ENCODE measurements at places on chromosomes 3 and 15.
A peak's percentile ranks its signal among the peaks of the same experiment; 100 is the strongest.

DNA sequence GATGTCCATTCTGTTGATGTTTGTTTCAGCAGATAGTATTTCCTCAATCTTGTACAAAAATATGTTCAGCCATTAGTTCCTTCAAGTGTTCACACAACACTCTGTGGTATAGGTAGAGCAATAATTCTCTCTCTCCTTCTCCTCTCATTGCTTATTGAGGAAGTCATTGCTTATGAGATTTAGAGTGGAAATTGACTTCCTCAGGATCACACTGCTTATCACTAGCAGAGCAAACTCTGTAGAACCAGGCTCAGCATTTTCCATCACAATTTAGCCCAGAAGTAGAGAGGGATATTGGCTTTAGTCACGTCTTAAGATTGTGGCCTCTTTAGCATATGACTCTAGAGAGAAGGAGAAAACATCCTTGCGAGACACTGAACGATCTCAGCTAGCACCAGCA is 31.2 kb downstream of the RAB11A start:
- DNase-seq, result no peak

- DNase-seq, result no peak
Observed at GRCh38 chr15:68687136-68687735, 108.4 kb downstream of the CORO2B start.

GRCh38 chr15:29815000-29815710 is 7.1 kb downstream of the TJP1 start:
- DNase-seq, result no peak

GRCh38 chr3:122892118-122892960 is 97.5 kb downstream of the SLC49A4 start:
- DNase-seq, result no peak

- DNase-seq, result no peak
Observed at GRCh38 chr3:71010726-71011455, 572.6 kb downstream of the FOXP1 start.

DNA sequence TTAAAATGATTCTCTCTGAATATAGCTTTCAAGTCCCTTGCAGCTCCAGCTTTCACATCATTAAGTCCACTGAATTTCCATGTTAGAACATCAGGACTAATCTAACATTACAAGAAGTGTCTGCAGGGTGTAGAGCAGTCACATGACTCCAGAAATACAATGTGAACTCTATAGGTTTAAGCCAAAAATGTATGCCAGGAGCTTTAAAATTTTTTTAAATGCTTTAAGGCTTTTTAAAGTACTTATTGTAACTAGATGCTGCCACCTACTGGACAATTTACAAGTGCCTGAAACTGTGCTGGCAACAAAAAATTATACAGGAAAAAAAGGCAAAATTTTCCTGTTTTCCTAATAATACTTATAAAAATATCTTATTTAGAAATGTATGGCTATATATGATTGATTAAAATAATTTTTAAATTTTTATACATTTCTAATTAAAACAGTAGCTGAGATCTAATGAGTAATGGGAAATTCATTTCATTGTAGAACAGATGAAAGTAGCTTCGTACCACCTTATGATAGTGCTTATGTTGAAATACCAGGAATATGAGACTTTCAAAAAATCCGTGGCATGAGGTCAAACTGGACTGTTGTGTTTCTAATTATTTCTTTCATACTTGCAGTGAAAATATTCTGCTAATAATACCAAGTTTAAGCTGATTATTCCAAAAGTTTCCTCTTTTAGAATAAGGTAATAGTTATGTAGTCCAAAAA is 25.7 kb downstream of the FSIP1 start:
- DNase-seq, result peak; percentile 48

DNA sequence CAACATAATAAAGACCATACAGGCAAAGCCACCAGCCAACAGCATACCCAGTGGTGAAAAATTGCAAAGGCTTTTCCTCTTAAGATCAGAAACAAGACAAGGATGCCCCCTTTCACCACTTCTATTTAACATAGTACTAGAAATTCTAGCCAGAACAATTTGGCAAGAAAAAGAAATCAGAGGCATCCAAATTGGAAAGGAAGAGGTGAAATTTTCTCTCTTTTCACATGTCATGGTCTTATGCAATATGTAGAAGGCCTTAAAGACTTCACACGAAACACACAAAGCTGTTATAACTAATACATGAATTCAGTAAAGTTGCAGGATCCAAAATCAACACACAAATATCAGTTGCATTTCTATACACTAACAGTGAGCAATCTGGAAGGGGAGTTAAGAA is 120.2 kb downstream of the APBA2 start:
- DNase-seq, result no peak

GRCh38 chr15:52361494-52361893 is 65.9 kb upstream of the MYO5C start:
- no peak for DNase-seq

GRCh38 chr15:75836959-75837334 is 6.3 kb upstream of the UBE2Q2 start:
- peak; percentile 61 for DNase-seq

GRCh38 chr3:38588371-38588971 is 61.0 kb downstream of the SCN5A start:
- DNase-seq, result no peak

Data from non-pigmented ciliary epithelial cell (primary cell).